GM12891 (cell line): ENCODE measurements at places on chromosomes 3 and 15.

GRCh38 chr15:48596841-48597240 lies 48.7 kb downstream of the FBN1 start:
- DNase-seq = no peak

DNA sequence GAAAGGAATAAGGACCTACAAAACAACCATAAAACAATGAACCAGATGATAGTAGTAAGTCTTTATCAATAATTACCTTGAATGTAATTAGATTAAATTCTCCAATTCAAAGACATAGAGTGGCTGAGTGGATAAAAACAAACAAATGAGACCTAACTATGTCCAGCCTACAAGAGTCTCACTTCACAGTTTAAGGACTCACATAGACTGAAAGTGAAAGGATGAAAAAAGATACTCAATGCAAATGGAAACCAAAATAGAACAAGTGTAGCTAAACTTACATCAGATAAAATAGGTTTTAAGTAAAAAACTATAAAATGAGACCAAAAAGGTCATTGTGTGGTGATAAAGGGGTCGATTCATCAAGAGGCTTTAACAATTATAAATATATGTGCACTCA lies 21.9 kb upstream of the NR1I2 start:
- DNase-seq = no peak

- no peak for DNase-seq
Observed at GRCh38 chr3:75224412-75224811, 439.7 kb upstream of the FRG2C start.

DNA sequence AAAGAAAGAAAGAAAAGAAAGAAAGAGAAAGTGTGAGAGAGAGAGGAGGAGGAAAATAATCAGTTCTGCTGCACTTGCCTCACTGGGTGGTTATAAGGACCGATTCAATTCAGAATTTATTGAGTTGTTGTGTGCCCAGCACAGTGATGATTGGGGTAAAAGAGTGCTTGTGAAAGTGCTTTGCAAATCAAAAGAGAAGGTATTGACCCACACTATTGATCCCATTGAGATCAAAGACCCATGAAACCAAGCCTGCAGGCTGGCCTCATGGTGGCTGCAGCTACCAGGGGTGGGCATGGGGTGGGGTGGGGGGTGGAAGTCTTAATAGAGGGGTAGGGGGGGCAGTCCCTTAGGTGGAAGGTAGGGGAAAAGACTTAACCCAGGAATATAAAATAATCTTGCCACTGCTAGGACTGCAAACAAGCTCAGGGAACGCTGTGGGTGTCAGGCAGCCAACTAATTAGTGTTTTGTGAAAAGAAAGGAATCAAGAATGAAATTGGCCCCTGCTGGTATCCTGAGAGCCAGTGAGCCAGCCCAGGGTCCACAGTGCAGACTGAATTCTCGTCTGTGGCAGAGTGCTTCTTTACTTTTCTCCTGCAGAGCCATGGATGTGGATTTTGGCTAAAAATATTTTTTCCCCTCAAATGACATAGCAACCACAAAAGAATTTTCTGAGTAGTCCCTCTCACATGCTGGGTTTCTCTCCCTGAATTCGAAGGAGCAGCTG lies 34.2 kb downstream of the CLEC3B start:
- no peak for DNase-seq

DNA sequence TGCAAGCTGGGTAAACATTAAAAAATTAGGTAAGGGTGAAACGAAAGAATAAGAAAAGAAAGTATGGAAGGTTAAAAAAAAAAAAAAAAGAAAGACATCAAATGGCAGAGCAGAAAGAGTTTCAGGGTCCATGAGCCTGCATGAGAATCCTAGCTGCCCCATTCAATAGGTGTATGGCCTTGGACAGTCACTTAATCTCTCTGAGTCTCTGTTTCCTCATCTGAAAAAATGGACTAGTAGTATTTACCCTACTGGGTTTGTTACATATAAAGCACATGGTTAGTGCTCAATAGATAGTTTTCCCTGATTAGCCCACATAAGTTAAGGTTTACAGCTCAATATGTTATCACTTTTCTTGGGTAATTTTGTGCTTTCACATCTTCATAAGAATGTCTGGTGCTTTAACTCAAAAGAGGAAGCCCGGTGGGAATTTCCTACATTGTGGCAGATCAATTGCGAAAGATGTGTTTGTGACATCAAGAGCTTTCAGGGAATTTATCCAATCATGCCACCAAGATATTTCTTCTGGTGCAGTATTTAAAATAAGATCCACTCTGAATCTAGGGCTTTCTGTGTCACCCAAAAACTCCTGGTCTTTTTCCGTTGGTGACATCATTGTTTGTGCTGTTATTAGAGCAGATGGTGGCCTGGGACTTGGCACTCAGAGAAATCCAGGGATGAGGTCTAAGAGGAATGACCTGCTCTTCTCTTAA lies 57.2 kb upstream of the UBE2E1 start:
- no peak for DNase-seq

GRCh38 chr15:90099868-90100831 lies 2.1 kb downstream of the IDH2 start:
- DNase-seq = no peak

GRCh38 chr15:44656913-44657312 lies 6.5 kb downstream of the SPG11 start:
- no peak for DNase-seq

GRCh38 chr3:41601404-41601987 lies 360.4 kb downstream of the ULK4 start:
- no peak for DNase-seq

DNA sequence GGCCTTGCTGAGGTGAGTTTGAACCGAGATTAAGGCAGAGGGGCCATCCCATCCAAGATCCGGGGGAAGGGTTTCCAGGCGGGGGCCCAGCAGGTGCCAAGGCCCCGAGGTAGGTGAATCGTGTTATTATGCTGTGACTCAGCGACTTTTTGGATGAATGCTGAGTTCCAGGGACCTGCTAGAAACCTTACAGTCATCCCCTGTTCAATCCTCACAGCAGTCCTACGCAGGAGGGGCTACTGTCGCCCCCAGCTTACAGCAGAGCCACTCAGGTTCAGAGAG lies 40.9 kb downstream of the DNAJB8 start:
- DNase-seq = no peak

GRCh38 chr15:37246856-37247255 lies 146.5 kb upstream of the MEIS2 start:
- DNase-seq = no peak

DNA sequence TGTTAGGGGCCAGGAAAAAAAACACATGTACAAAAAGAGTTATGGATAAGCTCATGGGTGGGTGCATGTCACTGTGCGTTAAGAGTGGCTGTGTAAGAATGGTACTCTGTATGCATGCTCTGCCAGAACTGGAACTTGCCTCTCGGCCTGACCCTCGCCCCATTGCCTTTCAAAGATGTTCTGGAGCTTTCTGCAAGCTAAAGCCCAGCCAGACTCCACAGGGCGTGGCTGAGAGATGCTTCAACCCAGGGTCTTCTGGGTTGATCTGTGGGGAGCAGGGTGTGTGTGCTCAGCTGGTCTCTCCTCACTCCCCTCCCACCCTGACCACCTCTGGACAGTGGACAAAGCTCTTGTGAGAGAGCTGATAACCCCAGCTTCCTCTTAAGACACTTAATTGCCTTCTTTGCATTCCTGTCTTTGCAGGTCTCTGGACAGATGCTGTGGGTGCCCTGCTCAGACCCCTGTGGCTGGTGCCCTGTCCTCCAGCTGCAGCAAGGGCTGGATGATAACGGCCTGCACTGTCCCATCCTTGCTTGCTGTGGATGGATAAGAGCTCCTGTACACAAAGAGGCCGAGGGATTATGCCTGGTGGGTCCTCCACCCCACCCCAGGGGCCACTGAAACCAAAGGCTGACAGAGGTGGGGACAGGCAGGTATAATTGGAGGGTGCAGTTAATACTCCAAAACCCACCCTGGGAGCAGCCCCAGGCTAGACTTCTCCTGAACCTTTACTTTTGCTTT lies 28.7 kb downstream of the ALDH1L1 start:
- DNase-seq = no peak

DNA sequence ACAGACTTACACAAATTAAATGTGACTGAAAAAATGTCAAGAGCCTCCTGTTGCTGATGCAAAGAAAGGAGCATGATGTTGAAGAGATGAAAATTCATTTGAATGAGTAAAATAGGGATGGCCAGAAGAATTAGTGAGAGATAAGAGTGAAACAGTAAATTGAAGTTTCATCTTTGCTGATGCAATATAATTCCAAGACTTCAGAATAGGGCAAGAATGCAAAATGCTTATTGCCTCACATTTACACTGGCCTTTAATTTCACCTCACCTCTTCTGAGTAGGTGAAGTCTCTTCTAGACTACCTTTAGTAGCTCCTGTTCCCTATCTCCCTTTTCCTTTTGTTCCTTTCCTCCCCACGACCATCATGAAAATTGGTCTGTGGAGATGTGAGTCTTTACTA lies 15.3 kb upstream of the MAPK6 start:
- DNase-seq = no peak
